ENCODE measurements at places on chromosomes 2 and 18.

- peak; percentile 70 for DNase-seq
Measured at GRCh38 chr2:152467677-152468410, 132.9 kb downstream of the FMNL2 start.

GRCh38 chr2:238216651-238217184 lies 13.2 kb upstream of the ILKAP start:
- DNase-seq: peak; percentile 99

DNA sequence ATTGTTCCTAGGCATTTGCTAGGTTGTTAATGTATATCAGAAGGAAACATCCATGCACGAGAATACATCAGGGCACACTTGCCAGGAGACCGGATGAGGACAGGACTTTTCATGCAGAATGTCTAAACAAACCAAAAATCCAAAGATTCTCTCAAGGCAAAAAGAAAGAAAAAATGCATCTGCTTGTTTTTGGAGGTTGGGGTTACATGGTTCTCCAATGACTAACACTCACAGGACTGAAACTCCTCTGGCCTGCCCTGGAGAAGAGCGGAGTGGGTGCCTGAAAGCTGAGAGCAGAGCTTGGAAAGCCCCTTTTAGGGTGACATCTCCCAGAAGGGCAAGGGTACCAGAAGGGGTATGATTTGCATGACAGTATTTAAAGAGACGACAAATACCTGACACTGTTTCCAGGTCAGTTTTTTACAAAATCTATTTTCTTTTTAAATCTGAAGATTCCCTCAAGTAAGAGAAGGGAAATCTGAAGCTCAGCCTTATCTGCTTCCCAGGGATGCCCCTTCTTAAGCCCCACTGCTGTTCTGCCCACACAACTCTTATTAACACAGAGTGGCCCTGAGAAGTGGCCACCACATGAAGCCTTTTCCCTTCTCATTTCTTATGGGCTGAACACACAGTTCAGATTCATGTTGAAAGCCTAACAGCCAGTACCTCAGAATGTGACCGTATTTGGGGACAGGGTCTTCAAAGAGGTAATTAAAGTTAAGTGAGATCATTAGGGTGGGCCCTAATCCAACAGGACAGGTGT lies 216.4 kb downstream of the STK39 start:
- DNase-seq: no peak

DNA sequence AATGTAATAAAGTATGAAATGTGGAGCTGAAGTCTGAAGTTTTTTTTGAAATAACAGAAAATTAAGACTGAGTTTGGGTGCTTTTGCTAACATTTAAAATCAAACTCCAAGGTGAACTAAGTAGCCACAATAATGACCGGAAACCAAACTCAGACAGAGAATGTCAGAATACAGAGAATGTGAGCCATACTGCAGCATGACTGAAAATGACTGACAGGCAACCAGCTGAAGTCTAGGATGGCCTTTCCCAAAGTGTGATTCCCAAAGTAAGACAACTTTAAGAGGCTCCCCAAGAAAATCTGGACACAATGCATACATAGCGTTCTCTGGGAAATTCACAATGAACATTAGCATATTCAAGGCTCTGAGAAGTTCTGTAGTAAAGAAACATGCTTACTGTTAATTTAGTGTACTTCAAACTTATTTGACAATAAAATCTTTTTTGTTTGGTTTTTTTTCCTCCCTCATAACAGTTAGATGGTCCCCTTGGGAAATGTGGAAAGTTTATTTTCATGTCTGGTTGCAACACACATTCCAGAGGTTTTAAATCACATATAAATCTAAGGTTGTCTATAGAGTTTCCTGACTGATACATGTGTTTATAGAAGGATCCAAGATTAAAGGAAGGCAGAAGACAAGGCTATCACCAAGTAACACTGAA lies 28.6 kb downstream of the PLA2R1 start:
- no peak for DNase-seq

GRCh38 chr2:9758741-9759140 lies 84.5 kb upstream of the TAF1B start:
- no peak for DNase-seq

- DNase-seq: no peak
Measured at GRCh38 chr2:70986499-70987189, 8.0 kb downstream of the TEX261 start.

DNA sequence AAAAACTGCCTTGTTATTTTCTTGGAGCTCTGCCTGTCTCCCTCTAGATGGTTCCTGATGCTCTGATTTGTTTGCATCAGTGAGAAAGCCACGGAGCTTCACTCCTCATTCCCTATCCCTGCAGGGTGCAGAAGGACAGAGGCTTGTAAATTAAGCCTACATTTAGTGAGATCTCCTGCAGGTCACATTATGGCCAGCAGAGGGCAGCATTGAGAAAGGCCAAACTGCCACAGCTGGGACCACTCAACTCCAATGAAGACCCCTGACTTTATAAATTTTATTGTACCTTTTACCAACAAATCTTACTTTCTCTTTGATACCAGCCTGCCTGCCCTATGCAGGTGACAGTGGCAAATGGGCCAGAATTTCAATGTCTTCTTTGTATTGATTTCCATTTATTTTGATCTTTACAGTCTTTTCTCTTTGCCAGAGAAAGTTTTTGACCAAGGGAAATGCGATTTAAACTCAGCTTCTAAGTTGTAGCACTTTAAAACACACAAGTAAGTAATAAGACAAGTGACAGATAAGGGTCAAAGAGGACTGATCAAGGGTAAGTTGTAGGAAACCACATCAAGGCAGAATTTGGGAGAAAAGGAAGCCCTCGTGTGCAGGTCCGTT lies 1029.1 kb upstream of the KLHL29 start:
- peak; percentile 52 for DNase-seq

DNA sequence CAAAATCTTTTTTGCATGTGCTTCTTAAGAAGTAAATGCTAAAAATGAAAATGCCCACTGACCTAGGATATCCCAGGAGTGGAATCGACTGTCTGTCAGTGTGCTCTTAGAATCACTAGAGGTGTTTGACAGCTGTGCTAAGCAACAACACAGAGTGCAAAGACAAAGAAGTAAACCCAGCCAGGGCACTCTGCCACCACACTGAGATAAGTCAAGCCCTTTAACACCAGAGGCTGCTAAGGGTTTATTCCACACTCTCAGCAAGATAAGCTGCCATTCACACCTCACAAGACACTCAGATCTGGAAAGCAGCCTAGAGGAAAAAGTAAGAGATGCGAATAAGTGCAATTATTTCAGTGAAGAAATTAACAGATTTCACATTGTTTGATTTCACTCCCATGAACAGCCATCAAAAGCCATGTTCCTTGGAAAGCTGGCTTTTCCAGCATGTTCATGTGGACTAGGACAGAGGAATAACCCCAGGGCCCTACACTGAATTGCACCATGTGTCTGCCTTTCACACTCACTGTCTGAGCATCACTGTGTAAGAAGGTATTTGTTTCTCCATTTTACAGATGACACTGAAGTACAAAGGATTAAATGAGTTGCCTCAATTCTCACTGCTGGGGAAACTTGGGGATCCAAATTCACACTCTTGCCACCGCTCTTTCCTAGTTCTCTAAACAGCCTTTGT lies 6.0 kb upstream of the BMP10 start:
- DNase-seq: no peak

DNA sequence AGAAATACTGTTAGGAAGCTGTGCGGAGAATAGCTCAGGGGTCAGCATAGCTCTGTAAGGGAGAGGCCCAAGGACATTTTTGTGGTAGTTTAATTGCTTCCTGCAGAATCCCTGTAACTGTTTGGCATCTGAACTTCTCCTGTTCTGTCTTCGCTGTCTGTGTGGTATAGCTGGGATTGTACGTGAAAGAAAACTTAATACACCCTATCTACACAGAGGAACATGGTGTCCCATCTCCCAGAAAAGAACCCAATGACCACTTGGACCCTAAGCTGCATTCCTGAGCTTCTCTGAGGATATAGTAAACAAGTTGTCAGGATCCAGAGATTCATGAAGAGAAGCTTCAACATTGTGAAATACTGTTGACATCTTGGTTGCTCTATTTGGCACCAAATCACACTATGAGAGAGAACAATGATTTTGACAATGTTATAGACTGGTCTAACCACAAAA lies 81.3 kb downstream of the CDC42EP3 start:
- DNase-seq: no peak

DNA sequence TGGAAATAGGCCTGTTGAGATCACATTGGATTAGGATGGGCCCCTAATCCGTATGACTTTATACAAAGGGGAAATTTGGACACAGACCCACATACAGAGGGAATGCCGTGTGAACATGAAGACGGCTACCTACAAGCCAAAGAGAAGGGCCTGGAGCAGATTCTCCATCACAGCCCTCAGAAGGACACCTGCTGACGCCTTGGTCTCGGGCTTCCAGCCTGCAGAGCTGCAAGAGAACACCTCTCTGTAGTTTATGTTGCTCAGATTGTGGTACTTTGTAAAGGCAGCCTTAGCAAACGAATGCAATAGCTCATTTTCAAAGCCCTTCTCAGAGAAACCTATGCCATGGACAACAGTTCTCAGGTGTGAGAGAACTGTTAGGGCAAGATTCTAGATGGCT lies 86.1 kb downstream of the LONRF2 start:
- no peak for DNase-seq
